ENCODE measurements at places on chromosomes 5 and 9.

- no peak for DNase-seq
Observed at GRCh38 chr9:27154908-27155307, 45.9 kb downstream of the TEK start.

DNA sequence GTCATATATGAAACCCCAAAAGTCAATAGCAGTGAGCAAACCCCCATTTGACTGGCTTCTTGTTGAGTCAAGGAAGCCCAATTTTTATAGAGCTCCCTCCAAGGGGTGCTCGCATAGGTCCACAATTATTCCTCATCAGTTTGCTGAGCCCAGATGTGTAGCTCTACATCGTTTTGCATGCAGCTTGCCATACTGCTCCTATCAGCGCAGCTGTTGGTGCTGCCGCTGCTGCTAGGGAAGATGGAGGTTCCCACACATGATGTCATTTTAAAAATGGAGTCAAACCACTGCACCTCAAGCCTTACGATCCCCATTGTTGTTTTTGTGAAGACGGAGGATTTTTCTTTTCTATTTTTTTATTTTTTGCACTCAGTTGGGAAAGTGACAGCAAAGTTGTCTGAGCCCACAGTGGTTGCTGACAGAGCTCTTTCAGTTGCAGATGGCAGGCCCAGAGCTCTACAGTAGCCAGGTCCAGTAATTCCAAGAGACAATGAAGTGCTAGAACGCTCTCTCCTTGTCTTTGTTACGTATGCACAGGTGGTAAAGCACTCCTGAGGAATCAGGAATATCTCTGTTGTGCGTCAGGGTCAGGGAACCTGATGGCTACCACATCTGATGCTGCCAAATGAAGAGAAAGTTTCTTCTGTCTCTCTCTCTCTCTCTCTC, 23.2 kb upstream of the C5orf63 start:
- no peak for DNase-seq

GRCh38 chr9:2559192-2560152, 62.1 kb upstream of the VLDLR start:
- no peak for DNase-seq

GRCh38 chr5:171481571-171482433, 62.4 kb downstream of the FGF18 start:
- DNase-seq = no peak

GRCh38 chr5:76470976-76471375, 67.9 kb downstream of the IQGAP2 start:
- no peak for DNase-seq
